HTR-8/SVneo (cell line): ENCODE measurements at places on chromosomes 12 and 14.

DNA sequence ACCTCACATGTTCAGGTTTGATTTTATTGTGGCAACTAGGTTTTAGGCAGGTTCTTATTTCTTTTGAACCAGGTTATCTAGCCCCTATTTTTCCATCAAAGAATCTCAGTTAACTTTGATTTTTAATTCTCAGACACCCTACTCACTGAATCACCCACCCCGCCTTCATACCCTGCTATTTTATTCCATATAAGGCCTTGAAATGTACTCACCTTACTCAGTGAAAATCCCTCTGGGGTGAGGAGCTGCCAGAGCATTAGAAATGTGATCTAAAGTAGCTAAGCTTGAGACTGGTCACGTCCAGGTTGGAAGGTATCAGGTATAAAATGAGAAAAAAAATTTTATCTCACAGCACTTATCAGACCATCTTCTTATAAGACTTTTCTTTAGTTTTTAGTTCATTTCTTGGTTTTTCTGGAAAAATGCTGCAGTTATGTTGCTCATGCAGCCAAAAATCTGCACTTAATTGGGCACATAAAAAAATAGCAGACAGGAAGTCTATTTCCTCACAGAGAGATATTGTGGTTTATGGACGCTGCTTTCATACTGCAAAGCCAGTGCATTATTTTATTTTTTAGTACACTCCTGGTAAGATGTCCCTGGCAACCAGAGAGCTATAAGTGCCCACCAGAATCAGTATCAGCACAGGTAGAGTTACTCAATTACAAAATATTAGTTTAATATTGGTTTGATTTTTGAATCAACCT, 101.5 kb upstream of the CCDC91 start:
- no peak for DNase-seq

GRCh38 chr12:78035901-78036606, 205.4 kb downstream of the NAV3 start:
- DNase-seq, result no peak

DNA sequence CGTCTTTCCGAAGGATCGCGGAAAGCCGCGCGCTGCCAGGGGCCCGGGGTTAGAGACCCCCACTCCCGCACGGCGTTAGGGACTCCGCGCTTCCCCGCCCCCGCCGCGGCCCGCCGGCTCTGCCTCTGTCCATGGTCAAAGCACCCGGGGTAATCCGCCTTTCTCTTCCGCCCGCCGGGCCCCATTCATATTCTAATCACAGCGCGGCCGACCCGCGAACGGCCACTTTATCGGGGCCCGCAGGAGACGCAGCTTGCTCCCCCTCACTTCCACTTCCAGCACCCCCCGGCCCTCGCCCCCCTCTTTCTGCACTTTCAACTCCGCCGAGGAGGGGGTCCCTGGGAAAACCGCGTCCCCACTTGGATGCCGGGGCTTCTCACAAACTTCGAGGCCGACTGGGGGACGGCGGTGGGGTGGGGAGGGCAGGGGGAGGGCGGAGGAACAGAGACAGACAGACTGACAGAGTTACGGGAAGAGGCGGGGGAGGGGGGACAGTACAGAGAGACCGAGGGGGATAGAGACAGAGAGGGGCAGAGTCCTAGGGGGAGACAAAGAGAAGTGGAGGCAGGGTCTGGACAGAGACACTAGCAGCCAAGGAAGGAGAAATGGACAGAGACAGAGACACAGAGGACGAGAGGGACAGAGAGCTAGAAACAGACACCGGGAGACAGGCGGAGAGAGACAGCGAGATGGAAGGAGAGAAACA, 1.1 kb upstream of the RFX4 start:
- DNase-seq, result no peak

DNA sequence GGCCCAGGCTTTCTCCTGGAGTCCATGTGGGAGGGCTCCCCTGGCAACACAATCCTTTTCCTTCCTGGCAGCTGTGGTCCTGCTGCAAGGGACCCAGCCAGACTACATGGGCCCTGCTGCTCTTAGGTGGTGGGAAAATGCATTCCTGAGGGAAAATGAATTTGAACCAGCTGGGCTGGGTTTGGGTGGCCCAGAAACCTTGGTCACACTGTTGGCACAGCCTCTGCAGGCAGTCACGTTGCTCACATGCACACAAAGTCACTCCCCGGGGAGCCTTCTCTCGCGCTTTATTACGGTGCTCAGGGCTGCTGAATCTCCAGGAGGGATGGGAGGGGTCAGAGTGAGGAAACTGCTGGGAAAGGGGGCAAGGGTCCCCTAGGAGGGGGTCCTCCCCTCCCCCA, 17.2 kb downstream of the PLEKHG3 start:
- no peak for DNase-seq

DNA sequence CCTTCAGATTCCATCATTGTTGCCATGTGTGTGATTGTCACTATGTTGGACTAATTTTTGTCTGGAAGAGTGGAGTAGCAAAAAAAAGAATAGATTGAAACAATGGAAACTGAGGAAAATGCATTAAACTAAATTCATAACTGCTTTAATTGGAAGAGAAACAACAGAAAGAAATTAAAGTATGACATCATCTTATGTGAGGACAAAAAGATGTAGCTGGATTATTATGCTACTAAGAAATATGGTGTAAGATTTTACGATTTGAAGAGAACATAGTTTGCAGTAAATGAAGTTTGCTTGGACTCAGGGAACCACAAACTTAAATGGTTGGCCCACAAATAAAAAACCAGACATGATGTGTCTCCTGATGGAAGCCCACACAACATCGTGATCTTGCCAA, 76.8 kb downstream of the PRKCH start:
- DNase-seq, result no peak

DNA sequence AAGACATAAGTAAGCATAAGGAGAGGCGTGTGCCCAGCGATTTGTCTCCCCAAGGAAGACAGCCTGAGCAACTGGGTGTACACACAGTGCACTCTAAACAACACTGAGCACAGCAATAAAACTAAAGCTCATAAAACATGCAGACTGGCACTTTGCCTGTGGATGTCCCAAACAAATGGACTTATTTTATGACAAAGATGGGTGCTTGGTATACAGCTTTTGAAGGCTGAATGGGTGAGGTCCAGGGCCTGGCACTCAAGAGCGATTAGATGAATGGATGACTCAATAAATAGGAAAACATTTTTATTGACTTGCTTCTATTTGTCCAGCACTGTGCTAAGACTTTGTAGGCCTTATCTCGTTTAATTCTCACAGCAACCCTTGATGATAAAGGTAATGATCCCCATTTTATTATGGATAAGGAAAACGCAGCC, 28.5 kb downstream of the LGMN start:
- no peak for DNase-seq

DNA sequence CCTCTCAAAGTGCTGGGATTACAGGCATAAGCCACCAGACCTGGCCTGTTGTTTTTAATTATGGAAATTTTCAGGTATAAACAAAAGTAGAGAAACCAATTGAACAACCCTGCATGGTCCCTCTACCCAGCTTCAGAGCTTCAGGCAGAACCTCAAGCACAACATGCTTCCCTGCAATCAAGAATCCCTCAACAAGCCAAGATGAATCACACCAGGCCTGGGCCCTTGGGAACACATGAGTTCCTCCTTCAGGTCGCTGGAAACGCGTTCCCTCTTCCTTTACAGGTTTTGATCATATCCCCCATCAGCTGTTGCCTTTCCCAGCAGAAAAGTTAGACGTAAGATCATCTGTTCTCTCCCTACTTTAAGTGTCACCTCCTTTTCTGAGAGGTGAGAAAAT, 20.5 kb upstream of the CORO1C start:
- no peak for DNase-seq

DNA sequence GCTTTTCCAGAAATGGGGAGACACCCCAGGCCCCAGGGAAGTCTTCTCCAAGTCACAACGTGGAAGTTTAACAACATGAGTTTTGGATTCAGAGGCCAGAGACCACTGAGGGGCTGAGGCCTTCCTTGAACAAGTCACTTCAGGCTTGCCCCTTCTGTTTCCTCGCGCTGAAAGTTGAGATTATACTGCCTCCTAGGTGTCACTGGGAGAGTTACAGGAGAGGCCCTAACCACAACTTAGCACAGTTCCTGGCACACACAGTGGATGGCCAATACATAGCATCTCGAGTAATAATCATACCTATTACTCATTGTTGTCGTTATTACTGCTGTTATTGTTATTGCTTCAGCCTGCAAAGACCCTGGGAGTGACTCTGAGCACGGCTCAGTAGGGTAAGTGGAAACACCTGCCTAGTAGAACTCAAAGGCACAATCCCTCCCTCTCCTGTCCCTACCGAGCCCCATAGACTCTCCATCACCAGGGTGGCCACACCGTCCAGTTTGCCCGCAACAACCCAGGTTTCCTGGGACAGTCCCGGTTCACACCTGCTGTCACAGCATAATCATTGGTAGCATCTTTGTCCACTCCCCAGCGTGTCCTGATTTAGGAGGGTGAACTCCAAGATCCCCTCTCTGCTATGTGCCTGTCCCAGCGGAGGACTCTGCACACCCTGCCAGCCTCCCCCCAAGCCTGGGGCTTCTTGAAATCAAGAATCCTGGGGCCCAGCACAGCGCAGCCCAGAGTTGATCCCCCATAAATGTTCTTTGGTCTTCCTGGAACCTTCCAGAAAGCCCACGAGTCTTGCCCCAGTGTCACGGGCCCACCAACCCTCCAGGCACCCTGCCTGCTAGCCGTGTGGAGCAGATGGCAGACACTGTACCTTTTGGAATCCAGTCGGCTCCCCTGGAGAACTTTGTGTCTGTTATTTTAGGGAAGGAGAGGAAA, 85.0 kb downstream of the SYNE3 start:
- DNase-seq, result peak; percentile 21

GRCh38 chr12:68097386-68097785, 62.2 kb downstream of the IFNG start:
- no peak for DNase-seq

GRCh38 chr12:40312982-40313576, 88.3 kb downstream of the LRRK2 start:
- no peak for DNase-seq

GRCh38 chr14:100219126-100219785, 19.7 kb upstream of the YY1 start:
- DNase-seq, result no peak

DNA sequence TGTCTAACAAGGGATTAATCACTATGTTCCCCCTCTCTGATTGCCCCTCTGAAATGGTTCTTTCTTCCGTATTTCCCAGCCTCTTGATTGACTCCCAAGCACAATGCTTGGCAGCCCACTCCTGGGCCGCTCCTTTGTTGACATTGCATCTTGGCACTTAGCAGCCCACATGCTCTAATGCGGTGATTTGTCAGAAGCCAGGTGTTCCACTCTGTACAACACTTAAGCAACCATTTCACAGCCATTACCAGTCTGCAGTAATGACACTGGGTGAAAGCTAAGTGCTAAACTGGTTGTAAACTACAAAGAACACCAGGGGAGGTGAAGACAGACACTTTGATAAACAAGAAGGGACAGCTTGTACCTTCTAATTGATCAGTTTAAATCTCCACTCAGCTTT, 353.5 kb downstream of the TMEM132D start:
- no peak for DNase-seq

- no peak for DNase-seq
Measured at GRCh38 chr14:43418324-43418723, 1088.8 kb downstream of the FSCB start.

DNA sequence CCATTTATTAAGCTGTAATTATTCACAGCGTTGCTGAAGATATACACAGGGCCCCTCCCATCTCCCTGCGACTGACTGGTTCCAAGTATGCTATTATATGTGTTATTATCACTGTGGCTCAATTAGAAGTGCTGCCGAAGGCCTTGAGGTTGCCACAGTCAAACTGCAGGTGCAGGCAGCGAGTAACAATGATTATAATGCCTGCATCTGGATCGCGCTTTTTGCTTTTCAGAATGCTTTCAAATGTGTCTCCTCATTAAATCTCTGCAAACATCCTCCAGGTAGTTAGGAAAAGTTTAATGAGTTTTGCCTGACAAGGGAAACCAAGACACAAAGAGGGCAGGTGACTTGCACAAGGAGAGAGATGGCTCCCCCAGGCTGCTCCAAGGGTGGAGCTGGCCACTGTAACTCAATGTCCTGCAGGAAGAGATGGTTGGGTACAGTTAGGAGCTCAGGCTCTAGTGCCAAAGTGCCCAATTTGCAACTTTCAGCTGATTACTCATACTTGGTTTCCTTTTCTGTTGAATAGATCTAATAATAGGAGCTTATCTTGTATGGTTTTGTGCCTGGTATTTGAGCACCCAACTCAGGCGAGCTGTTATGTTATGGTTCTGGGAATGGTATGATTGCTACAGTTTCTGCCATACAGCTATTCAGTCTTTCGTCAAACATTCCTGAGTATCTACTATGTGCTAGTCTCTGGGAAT, 1.7 kb upstream of the SYNE3 start:
- no peak for DNase-seq

- no peak for DNase-seq
Measured at GRCh38 chr14:86022031-86022629, 492.2 kb downstream of the FLRT2 start.

DNA sequence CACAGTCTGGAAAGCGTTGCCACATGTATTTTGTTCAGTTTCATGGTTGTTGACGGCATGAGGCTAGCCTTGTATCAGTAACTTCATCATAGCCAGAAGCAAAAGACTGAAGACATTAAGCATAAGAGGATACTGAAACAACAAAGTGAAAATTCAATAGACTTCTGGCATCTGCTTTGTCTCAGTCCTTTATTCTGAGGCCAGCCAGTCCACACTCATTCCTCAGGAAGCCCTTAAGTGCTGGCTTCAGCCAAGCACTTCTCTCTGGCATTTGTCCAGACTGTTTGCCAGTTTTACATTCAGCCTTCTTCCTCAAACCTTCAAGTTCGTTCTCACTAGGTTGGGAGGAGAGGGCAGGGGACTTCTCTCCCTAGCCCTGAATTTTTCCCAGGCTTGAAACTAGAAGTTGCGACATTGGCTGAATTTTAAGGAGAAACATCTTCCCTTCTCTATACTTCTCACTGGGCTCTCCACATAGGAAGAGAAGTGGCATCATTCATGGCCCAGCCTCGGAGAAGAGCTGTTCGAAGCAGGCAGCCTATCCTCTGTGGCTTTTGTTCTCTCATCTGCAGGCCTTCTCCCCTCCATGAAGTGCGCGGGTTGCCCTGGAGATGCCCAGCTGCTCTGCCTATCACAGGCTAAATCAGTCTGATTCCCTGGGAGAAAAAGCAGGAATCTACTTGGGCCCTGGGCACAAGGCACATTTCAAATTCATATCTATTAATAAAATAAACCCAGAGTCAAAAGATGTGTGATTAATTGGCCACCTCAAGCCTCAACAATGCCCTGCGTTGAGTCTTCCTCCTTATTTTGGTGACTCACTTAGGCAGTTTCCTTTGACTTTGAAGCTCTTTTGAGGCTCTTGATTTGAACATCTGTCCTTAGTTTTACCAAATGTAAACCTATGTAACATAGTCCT, 130.9 kb upstream of the PLEKHA5 start:
- DNase-seq, result peak; percentile 9
